Hepatocyte (in vitro differentiated cells): ENCODE measurements at places on chromosomes 2 and 18.

DNA sequence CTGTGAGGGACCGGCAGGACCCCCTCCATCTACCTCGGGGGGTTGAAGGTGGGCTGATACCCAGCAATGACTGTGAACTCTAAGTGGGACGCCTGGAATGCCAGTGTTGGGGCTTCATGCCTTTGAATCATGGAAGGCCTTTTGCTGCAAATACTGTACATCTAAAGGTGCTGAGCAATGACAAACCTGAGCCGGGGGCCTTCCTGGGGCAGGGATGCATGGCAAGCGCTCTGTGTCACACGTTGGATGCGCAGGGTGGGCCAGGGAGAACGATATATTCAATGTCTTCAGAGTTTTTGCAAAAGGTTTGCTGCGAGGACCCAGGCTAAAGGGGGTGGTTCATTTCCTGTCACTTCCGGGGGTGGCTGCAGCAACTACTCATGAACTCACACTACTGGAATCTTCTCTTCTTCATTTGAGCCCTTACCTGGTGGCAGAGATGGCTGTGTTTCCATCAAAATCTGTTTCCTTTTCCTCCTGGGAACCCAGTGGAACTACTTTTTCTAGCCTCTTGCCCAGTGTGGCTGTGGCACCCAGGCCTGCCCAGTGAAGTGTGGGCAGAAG, 24.1 kb upstream of the INHBB start:
- DNase-seq, result no peak

- no peak for DNase-seq
Measured at GRCh38 chr2:101566632-101567228, 91.8 kb upstream of the RFX8 start.

DNA sequence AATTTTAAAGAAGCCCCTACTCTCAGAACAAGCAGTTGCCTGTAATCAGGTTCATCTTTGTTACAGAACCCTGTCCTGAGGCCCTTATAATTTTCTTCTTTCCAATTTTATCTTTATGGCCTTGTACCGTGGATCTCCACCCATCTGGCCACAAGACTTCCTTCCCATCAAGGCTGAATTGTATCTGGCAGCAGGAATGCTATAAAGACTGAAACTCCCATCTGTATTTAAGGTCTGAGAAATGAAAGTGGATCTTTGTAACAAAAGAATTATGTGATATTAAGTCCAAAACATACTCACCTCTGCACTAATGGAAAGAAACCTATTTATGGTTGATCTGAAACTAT, 91.8 kb downstream of the METTL8 start:
- DNase-seq, result no peak

DNA sequence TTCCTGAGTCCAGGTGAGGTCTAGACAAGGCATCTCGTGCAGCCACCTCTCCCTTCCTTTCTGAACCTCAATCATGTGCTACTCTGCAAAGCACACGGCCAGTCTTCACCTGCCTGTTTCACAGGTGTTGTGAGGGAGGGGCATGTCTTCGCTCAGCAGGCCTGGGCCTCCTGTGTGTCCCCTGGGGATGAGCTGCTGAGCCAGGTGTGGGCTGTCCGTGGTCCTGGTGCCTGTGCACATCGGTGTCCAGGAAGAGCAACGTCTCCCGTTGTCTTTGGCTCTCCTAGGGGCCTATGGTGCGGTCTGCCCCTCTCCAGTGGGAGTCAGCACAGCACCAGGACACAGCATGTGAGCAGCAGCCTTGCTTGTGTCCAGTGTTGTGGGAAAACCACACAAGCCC, 16.7 kb downstream of the ARHGEF4 start:
- no peak for DNase-seq

- no peak for DNase-seq
Measured at GRCh38 chr2:224379172-224379571, 22.7 kb downstream of the FAM124B start.

DNA sequence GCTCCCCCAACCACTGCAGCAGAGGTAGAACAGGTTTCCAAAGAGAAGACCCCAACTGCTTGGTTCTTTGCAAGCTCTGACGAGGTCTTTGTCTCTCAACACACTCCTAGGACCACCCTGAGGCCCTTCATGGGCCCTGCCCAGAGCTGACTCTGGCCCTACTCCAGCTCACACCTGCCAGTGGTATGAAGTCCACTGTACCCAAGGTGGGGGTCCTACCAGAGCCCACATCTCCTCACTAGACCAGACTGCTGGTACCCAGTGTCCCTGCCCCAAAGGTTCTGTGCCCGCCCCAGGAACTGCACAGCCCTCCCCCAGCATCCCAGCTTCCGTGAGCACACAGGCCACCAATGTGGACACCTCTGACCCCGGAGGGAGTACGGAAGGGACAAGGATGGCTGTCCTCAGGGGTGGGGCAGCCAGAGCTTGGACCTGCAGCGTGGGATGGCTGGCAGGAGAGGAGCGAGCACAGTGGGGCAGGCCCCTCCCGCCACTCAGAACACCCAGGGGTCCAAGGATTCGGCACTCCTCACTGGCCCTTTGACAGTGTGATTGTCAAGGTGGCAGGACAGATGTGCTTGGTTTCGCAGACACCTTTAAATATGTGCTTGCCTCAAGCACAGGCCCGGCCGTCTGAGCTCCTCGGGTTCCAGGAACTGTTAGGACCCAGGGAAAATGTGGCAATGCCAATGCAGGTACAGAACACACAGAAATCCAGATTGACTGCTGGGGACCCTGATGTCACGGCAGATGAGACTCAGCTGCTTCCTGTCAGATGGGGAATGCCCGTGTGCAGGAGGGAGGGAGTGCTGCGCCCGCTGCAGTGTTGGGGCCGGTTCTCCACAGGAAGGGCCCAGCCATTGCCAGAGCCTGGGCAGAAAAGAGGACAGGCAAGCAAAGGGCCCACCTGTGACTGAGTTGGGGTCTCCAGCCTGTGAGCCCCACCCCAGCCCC, 51.2 kb downstream of the MTERF4 start:
- DNase-seq, result no peak

DNA sequence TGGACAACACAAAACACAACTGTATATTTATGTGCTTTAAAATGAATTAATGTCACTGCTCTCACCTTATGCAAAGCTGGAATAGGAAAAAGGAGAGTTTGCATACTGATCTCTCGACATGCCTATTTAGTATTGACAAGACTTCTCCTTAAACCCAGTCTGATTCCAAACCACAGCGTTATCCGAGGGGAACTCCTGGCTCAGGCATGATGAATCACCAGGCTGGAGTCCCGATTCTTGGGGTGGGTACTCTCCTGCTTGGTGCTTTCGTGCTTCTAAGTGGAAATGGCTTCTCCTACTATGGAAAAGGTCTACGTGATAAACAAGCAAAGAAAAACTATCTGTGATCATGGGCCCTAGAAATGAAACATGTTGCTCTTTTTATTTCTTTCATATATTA, 88.9 kb upstream of the SLC35G4 start:
- DNase-seq, result no peak

DNA sequence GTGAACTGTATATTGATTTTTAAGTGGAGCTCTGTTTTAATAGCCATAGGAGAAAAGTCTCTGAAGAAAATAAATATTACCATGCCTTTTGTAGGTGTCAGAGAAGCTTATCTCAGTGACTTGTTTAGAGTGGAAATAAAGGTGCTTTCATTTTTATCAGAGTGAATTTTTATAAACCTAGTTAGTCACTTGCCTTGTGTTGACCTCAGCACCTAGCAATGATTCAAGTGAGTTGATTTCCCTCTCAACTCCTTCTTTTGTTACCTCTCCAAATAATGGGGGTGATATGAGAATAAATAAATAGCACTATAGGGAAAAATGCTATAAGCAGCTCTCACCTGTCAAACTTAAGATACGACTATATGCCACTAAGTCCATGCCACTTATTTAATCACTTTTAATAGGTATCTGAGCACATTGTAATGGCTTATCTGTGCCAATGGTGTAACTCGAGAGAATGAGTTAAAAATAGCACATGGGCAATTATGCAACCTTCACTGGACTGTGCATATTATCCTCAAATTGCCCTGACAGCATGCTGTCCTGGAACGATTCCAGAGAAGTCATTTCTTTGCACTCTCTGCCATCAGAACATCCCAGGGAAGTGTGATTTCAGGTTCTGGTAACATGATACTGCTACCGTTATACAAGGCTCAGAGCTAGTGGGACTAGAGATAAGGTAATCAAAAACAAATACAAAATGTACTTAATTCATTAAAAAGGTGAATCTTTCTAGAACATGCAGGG, 290.8 kb downstream of the CCDC85A start:
- DNase-seq, result peak; percentile 51

GRCh38 chr18:49250816-49251388, 209.5 kb downstream of the DYM start:
- peak; percentile 34 for DNase-seq

- DNase-seq, result no peak
Measured at GRCh38 chr18:8357320-8357719, 251.9 kb upstream of the RAB12 start.

DNA sequence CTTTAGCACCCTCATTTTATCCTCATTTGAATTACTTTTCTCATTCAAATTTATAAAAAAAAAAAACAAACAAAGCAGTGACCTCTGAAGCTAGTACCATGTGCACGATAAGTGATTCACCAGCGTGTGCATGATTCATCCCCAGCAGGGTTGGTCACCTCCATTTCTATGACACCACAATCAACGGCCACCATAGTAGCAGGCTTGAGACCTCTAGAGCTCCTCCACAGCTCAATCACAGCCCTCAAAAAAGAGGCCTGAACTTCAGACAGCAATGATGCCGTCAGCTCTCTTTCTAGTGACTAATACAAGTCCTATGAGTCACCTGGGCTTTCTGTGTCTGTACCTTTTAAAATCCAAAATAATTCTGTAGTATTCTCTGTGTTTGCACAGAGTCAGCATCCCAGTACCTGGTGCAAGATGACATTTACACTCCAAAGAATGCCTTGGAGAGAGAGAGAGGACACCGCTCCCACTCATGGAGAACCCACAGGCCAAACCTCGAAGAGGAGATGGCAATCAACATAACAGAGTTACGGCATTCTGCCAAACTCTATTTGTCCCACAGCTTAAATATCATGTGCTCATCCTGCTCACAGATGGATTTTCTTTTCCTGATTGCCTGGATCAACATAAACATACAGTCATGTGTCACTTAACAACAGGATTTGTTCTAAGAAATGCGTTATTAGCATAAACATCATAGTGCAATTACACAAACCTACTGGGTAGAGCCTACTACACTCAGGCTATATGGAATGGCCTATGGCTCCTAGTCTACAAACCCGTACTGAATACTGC, 58.7 kb downstream of the L3MBTL4 start:
- peak; percentile 40 for DNase-seq

DNA sequence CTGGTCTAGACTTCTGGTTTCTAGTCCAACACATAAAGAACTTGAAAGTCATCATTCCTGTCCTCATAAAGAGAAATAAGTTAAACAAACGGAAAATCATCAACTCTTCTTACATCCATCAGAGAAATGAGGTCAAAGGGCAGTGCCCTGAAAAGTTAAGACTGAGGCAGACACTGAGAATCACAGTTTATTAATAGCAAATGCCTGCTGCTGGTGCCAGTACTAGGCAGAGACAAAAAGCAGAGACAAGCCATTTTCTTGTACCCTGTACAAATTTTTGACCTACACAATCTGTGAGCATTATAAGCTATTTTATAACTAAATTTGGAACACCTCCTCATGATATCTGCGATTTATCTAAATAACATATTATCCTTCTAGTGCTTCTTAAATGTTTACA, 36.8 kb downstream of the ATF2 start:
- DNase-seq, result no peak

DNA sequence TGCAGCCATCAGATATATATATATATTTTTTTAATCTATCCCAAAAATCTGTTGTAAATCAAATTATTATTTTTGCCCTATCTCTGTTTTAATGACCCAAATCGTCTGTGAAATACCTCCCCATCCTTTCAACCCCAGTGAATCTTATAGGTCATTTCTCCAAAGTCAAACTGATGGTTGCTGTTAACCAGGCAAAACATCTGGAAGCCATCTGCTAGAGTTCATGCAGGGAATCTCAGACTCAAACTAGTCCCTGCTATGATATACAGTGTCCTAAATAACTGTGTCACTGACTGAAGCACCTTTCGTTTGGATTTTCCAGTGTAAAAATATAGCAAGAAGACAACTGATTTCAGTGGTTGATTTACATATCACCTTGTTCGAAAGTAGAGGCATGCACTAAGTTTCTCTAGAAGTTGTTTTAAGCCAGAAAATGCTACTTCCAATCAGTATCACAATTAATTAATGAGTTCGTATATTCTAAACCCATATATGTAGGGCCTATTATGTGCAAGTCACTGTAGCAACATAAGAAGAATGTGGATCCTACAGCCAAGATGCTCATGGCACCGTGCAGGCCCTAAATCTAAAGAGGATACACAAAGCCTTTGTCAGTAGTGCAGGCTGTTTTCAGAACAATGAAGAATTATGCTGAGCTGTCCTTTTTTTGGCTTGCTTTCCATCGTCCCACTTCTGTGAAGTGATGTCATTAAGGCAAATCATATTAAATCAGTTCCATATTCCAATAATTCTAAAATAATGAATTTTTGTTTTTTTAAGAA, 566.0 kb downstream of the STK39 start:
- no peak for DNase-seq

DNA sequence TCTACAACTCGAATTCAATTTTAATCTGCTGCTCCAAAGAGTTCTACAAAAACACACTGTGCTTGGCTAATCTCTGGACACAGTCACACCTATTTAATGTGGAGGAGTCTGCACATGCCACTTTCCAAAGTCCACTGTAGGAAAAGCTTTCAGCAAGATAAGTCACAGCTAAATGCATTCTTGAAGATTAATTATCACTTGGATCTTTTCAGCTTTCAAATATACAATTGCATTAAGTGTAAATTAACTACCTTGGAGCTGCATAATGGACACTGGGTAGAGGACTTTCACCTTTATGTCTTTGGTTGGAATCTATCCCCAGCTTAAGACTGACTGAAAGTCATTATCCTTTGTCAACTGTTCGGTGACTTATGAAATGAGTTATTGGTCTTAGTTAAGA, 565.1 kb downstream of the PIK3C3 start:
- DNase-seq, result peak; percentile 20

GRCh38 chr18:62878305-62878704, 163.0 kb downstream of the PHLPP1 start:
- no peak for DNase-seq

GRCh38 chr18:44732599-44732998, 51.9 kb downstream of the SETBP1 start:
- no peak for DNase-seq

DNA sequence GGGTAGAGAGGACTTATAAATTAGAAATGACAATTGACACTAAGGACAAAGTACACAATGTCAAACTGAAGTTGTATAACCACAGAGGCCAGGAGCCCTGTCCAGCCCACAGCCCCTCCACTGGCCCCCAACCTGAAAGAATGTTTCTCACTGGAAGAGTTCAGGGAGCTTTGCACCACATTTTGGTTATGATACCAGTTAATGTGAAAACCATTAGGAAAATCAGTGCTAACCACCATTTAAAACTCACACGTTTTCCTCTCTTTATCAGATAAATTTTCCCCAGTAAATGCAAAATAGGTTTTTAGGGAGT, 6.2 kb upstream of the IL1RL2 start:
- DNase-seq, result no peak

GRCh38 chr2:20330192-20330591, 20.5 kb downstream of the PUM2 start:
- no peak for DNase-seq
